Stimulated activated CD4-positive, alpha-beta T cell treated with anti-CD3 and anti-CD28 coated beads, Interleukin-2, amount 100 ng/mL, for 48 hours (primary cell): ENCODE measurements at places on chromosomes 1 and 21.

- DNase-seq: no peak
Measured at GRCh38 chr1:160032165-160032820, 503 bp upstream of the PIGM start.

- no peak for DNase-seq
Measured at GRCh38 chr21:42704861-42705260, 51.4 kb downstream of the PDE9A start.

GRCh38 chr1:208604295-208604694 lies 360.1 kb upstream of the PLXNA2 start:
- DNase-seq: no peak

DNA sequence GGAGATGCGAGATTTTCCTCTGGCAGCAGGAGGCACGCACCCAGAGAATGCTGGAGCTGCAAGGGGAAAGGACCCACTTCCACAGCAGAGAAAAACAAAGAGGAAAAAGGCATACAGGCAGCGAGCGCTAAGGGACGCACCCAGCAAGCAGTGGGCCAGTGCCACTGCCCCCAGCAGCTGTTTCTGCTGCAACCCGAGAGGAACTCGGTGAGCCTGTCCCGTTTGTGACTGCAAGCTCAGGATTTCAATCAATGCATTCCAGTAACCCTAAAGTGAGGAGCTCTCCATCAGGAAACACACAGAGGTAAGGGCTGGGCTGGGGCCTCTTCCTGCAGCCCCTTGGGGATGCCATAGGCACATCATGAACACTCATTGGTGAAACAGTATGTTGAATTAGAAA lies 58.7 kb downstream of the ACP6 start:
- no peak for DNase-seq

GRCh38 chr1:20183035-20183434 lies 2.9 kb upstream of the UBXN10 start:
- no peak for DNase-seq

DNA sequence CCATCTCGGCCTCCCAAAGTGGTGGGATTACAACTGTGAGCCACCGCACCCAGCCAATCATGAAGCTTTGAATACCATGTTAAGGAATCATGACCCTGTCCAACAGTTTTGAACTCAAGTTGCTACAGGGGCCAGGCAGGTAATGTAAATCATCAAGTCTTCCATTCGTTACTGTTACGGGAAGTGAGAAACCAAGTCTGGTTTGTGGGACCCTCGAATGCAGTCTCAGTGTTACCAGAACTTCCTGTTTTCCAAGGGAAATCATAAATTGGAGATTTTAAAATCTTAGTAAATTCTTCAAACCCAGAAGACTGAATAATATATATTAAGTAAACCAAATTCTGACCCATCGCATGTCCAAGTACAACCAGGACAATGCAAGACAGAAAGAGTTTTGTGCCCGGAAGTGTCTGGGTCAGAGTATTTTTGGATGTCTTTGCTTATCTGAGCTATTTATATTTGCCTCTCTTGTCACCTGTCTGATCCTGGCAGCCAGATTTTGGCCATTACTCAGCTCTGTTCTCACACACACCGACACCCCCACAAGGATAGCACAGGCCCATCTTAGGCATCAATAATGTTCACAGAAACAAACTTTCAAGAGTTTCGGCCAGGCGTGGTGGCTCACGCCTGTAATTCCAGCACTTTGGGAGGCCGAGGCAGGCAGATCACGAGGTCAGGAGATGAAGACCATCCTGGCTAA lies 8.8 kb downstream of the ATP5IF1 start:
- no peak for DNase-seq

DNA sequence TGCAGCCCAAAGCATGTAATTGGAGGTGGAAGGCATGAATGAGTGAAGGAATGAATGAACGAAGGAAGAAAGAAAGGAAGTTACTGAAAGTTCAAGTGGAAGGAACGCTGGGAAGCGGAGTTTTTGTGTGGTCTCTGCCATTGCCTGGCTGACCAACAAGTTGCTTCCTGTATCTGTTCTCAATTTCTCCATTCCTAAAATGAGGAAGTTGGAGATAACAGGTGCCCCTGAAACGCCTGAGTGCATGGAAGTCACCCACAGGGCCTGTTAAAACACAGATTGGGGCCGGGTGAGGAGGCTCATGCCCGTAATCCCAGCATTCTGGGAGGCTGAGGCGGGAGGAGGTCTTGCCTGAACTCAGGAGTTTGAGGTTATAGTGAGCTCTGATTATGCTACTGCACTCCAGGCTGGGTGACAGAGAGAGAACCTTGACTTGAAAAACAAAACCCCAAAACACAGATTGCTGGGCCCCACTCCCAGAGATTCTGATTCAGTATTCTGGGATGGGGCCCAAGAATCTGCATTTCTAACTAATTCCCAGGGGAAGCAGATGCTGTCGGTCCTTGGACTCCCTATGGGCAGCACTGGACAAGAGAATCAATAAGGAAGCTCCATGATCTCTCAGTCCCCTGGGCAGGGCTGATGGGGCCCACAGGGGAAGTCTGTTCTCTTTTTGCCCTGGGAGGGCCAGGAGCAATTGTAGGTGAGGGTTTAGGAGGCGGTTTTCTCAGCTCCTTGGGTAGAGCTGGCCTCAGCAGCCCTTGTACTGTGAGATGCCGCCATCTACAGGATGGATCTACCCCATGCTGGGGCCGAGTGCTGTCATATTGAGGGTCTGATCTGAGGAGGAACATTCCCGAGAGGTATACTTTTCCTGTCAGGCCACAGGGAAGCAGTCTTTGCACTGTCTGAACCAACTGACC lies 3.3 kb upstream of the CNR2 start:
- peak; percentile 34 for DNase-seq

- DNase-seq: no peak
Measured at GRCh38 chr1:169368406-169368769, 393 bp downstream of the BLZF1 start.

GRCh38 chr1:39646232-39647081 lies 7.0 kb upstream of the HEYL start:
- no peak for DNase-seq

- no peak for DNase-seq
Measured at GRCh38 chr1:67336783-67337182, 29.1 kb downstream of the IL12RB2 start.

GRCh38 chr21:36388096-36388495 lies 2.9 kb downstream of the CHAF1B start:
- DNase-seq: no peak

- no peak for DNase-seq
Measured at GRCh38 chr1:212987702-212988322, 27.9 kb downstream of the ANGEL2 start.

GRCh38 chr1:43990271-43991199 lies 864 bp upstream of the CCDC24 start:
- DNase-seq: no peak

DNA sequence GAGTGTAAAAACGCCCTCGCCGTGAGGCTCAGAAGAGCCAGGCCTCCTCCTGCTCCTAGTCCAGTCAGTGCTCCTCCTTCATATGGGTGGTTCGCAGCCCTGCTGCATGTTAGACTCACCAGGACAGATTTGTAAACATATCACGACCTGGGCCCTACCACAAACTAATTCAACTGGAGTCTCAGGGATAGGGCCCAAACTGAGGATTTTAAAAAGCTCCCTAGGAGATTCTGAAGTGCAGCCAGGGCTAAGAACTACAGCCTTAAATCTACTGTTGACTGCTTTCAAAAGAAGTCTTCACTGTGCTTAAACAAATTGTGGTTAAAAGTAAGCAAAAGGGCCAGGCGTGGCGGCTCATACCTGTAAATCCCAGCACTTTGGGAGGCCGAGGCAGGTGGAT lies 57.0 kb downstream of the CAMTA1 start:
- DNase-seq: no peak

- DNase-seq: no peak
Measured at GRCh38 chr1:35835398-35835797, 27.6 kb downstream of the AGO4 start.

DNA sequence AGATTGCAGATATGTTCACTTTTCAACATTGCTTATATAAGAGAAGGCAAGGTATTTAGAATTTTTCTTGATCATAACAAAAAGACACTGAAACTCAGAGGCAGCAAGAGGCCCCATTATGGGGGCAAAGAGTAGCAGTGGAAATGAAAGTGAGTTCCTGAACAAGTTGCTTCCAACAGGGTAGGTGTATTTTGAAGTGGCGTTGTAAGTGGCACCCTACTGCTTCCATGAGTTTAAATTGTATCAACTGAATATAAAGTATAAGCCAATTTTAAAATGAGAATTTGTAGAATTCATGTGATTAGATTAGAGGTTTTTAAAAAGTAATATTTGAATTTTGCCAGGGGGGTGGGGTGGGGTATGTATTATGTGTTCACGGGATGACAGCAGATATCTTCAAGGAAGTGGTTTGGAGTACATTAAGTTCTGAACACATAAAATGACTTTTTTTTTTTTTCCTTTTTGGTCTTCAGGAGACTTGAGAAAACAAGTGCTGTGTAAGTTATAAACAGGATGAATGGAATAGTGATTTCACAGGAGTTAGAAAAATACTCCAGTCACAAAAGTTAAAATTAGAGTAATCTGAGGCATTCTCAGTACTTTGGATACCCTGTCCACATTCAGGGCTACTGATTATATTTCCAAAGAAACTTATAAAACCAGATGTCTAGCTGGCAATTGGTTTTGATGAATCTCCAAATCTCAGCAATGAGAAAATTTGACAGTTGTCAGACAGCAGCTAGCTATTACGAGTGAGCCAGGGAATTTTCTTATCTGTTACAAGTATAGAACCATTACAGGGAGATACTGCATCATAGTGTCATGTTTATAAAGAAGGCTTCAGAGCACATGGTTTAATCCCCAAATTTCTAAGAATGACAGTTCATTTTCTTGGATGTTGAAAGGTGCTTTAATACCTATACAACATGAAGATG lies 182.0 kb downstream of the ST6GALNAC3 start:
- no peak for DNase-seq
